ENCODE measurements at places on chromosomes 5 and 9.

- DNase-seq, result no peak
These were observed 107.8 kb downstream of the NR6A1 start for GRCh38 chr9:124663046-124663961.

DNA sequence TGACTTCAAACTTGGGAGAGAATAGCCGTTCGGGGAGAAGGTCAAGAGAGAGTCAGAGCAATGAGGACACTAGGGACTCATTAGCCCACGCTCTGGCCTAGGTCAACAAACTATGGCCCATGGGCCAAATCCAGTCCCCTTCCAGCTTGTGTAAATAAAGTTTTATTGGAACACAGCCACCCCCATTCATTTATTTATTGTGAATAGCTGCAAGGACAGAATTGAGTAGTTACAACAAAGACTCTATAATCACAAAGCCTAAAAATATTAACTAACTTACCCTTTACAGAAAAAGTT, 33.1 kb upstream of the TRIM32 start:
- DNase-seq, result no peak

- DNase-seq, result no peak
These were observed 672.4 kb upstream of the GRAMD2B start for GRCh38 chr5:125750861-125751186.

DNA sequence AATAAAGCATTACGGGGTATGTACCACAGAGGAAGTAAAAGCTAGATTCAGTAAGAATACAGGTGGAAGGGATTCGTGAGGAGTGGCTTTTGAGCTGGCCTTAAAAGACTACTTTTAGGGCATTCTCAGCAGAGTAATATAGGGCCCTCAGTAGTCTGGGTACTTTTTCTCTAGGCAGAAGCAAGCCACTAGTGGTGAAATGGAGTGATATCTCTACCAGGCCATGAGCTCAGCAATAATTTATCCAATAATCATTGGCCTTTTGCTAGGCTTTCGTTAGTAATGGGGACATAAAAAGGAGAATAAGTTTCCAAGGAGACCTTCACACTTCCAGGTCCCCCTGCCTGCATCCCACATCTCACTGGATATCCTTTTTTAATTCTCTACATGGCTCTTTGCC, 1.7 kb downstream of the POLR3G start:
- DNase-seq, result no peak

DNA sequence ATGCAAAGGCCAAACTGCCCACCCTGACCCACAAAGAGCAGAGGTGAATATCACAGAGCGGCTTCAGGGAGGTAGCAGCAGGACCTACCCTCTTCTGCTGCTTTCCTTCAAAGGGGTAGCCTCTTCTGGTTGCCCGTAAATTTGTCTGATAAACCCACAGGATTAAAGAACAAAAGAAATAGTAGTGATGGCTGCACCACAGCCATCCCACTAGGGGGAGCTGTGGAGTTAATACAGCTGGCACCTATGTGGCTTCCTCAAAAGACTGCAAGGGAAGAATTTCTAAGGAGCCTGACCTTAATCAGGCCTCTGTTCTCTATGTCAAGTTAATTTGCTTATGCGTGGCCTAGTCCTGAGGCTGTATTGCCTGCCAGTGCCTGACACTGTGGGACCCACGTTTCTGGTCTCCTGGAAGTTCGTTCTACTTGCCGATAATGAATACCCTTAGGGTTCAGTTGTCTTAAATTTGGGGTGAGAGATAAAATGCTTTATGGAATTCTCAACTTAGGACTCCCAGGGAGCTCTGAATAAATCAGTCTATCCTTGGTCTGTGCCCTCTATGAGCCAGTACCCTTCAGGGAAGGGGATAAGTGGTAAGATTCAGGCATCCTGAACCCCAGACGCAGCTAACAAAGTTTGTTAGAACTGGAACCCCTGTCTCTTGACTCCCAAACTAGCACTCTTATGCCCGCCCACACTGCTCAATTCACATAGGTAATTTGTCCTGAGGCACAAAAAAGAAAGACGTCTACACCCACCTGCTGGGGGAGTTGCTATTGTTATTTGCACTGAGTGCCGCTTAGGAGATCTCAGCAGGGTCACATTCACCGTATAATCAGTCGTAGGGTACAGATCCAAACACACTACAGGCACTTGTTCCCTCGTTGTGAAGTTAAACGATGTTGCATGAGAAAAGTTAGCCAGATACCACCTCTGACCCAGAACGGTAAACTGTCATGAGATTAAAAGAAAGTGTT, 77.1 kb downstream of the SUSD1 start:
- peak; percentile 65 for DNase-seq

DNA sequence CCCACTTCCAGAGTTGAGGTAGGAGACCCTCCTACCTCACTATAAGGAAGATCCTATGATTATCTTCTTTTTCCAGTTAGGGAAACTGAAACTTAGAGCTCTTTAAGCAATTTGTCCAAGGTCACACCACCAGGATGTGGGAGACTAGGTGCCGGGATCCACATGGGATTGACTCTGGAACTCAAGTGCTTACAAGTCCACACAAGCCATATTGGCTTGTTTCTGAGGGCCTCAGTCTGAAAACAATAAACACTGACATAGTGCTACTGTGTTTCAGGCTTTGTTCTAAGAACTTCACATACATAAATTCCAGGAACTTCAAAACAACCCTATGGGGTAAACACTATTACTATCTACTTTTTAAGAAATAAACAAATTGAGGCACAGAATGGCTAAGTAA, 481.3 kb downstream of the ZSWIM6 start:
- DNase-seq, result no peak

DNA sequence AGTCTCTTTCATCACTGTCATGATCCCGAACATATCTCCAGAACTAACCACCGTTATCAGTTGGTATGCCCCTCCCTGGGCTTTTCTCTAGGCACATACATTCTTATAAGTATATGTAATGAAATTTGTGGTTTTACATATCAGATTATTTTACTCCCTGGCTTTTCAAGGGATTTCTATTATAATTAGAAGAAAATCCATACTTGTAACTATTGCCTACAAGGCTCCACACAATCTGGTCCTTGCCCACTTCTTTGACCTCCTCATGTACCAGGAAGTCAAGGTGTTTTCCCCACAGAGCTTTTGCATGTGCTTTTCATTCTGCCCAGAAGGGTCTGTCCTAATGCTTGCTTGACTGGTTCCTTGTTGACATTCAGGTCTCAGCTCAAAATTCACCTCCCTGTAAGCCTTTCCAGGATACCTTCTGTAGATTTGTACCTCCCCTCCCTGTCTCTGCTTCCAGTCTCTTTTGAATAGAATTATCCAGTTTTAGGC, 33.6 kb upstream of the HSD17B4 start:
- DNase-seq, result no peak

DNA sequence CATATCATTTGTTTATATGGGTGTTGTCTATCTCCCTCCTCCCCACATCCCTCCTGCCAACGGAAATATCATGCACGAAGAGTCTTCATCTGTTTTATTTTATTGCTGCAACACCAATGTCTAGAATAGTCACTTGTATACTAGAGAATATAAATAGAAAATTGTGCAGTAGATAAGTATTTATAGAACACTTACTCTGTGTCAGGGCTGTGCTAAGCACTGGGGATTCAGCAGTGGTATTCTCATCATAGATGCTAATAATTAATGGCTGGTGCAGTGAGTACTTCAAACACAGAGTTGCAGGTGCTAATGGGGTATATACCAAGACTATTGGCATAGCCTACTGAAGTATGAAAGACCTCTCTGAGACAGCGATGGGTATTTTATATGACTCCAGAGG, 353.5 kb upstream of the CDH6 start:
- DNase-seq, result no peak

DNA sequence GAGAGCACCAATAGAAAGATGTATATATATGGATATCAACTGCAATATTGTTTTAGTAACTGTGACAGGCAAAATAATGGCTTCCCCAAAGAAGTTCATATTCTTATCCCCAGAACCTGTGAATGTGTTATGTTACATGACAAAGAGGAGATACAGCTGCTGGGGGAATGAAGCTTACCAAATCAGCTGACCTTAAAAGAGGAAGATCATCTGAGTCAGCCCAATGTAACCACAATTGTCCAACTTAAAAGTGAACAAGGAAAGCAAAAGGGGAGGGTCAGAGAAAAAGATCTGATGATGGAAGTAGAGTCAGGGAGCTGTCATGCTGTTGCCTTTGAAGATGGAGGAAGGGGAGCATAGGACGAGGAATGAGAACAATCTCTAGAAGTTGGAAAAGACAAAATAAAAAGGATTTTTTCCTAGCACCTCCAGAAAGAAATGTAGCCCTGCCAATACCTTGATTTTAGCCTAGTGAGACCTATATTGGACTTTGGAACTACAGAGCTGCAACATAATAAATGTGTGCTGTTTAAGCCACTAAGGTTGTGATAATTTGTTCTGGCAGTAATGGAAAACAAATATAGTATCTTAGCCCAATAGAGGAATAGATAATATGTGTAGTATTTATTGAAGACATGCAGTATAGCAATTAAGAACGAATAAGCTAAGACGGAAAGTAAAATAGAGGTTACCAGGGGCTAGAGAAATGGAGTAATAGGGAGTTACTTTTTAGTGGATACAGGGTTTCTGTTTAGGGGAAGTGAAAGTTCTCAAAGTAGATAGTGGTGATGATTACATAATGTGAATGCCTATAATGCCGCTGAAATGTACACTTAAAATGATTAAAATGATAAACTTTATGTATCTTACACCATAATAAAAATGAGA, 115.9 kb downstream of the PIK3R1 start:
- no peak for DNase-seq

DNA sequence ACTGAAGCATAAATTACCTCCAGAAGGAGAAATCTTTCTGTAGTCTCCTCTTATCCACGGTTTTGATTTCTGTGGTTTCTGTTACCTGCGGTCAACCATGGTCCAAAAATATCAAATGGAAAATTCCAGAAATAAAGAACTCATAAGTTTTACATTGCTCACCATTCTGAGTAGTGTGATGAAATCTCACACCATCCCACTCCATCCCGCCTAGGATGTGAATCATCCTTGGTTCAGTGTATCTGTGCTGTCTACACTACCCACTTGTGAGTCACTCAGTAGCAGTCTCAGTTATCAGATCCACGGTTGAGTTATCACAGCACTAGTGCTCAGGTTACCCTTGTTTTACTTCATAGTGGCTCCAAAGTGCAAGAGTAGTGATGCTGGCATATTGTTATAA, 371.2 kb downstream of the NFIB start:
- no peak for DNase-seq

DNA sequence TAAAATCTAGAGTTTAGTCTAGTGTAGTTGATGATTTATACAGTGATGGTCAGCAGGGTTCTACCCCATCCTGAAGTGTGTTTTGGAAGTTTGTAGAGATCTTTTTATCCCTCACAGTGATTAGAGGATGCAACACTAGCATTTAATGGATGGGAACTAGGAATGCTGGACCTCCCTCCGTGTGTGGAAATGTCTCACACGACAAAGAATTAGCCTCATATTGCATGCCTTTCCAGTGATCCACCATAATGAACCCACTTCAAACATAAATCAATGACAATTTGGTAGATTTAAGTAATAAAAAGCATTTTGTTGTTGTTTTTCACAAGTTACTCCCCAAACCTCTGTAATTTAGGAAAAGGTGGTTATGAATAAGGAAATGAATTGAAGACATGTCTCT, 82.5 kb upstream of the LMNB1 start:
- no peak for DNase-seq

DNA sequence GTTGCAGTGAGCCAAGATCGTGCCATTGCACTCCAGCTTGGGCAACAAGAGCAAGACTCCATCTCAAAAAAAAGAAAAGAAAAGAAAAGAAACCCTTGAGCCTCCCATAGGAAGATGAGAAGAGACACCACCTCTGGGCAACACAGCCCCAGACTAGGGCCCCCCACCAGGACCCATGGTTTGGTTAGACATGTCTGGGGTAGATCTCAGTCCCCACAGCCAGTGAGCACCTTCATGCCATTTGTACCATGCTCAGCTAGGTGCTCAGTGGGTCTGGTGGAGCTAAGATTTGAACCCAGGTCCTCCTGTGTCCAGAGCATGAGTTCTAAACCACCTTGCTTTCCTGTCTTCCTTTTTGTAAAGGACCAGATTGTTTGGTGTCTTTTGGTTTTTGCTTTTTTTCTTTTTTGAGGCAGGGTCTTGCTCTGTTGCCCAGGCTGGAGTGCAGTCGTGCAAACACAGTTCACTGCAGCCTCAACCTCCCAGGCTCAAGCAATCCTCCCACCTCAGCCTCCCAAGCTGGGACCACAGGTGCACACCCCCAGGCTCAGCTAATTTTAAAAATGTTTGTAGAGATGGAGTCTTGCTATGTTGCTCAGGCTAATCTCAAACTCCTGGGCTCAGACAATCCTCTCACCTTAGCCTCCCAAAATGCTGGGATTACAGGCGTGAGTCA, 11.7 kb downstream of the OLFML2A start:
- no peak for DNase-seq

GRCh38 chr9:69905286-69905685, 84.7 kb downstream of the CFAP95 start:
- no peak for DNase-seq

GRCh38 chr9:108811944-108812343, 43.8 kb downstream of the ACTL7B start:
- DNase-seq, result peak; percentile 69

GRCh38 chr9:114607671-114608524, 3.2 kb upstream of the TMEM268 start:
- DNase-seq, result no peak

DNA sequence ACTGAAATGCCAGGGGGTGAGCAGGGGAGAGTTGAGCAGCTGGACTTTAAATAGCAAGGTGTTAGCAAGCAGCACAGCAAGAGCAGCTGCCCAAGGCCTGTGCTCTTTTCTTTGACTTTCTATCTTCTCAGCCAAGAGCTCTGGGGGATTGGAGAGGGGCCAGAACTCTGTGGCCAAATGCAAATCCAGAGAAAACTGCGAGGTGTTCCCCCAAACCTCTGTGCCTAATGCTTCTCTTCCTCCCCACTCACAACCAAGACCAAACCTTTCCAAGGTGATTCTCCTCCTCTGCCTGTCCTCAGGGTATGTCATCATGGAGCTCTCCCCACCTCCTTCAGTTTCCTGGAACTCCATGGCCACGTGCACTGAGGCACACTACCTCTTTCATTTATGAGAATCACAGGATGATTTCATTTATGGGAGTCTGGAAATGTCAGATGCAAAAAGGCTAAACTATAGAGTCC, 118.7 kb upstream of the WWC1 start:
- no peak for DNase-seq

DNA sequence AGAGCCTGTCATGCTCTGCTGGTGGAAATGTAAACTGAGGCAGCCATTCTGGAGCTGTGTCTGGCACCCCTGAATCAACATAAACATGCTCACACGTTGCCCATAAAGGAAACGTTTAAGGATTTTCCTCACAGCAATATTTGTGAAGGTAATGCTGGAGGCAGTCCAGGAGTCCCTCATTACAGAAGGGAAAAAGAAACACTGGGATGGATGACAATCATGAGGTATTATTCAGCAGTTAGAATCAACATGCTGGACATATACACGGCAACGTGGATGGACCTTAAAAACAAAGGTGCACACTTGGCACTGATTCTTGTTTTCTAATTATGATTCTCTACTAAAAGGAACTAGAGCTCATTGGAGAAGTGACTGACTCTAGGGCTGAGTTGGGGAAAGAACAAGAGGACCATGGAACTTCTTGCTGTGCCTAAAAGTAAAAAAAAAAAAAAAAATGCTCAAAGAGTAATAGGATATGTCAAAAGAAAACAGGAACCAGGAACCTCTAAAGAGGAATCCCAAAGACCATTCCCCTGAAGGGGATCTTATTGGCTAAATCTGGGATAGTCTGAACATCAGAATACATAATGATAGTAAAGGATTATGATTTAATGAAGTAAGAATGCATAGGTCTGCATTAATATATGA, 18.6 kb downstream of the B4GALT1 start:
- peak; percentile 60 for DNase-seq

- no peak for DNase-seq
These were observed 34.1 kb upstream of the PLIN2 start for GRCh38 chr9:19161257-19162025.

Measured in NCI-H2029 (cell line).